Suprapubic skin (tissue), 4 donors: ENCODE measurements at places on chromosomes 11 and 22.

- no peak for DNase-seq
Measured at GRCh38 chr22:45179276-45180049, 15.7 kb downstream of the NUP50 start.

DNA sequence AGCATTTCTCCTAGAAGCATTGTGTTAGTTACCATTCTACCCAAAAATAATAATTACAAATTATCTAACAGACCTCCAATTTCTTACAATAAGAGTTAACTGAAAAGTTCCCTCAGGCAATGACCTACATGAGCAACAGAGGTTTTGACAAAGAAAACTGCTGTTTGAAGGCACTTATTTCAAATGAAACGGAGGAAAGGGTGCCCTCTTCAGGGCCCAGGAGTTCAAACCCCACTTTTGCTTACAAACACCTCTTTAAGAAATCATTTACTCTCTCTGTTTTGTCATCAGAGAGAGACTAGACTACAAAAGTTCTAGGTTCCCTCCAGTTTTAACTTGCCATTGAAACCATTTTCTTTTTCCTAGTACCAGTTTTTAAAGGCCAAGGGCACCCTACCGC, 56.7 kb downstream of the AMBRA1 start:
- DNase-seq: no peak

- no peak for DNase-seq
Measured at GRCh38 chr11:117044287-117045035, 53.8 kb downstream of the SIK3 start.

DNA sequence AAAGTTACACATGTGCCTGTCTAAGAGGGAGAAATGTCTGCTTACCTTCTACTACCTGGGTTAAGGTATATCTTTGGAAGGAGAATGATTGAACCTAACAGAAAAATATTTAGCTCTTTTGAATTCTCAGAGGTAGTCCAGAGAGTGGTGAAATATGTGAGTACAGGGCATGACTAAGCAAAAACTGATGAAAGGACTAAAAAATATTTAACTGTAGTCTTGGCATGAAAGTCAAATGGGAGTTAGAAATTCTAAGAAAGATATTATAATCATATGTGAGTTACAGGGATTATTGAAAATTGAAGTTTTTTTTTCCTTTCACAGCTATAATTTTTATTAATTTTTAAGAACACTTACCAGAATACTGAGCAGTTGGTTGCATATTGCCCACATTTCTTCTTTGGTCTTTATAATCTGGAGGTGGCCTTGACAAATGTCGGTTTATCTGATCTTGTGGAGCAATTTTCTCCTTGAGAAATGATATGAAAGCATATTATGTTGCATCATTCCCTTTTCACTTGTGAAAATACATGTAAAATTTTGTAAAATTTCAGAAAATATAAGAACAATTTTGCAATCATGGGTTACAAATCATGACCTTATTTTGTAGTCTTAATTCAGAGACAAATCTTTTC, 61.4 kb upstream of the MTMR2 start:
- DNase-seq: no peak

DNA sequence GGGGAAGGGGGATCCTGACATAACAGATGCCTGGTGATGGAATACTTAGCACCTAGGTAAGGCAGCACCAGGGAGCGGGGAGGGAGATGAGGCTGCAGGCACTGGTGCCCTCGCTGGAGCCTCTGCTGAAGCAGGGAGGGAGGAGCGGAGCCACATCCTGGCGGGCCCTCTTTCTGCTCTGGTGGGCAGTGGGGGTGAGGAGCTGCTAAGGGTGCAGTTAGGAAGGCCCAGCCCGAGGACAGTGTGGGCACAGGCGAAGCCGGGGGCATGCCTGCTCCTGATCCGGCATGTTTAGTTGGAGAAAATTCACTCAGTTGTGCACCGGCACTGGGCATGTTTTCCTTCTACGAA, 83.9 kb downstream of the MED15 start:
- no peak for DNase-seq

GRCh38 chr11:132556316-132556715, 976.0 kb downstream of the OPCML start:
- no peak for DNase-seq

DNA sequence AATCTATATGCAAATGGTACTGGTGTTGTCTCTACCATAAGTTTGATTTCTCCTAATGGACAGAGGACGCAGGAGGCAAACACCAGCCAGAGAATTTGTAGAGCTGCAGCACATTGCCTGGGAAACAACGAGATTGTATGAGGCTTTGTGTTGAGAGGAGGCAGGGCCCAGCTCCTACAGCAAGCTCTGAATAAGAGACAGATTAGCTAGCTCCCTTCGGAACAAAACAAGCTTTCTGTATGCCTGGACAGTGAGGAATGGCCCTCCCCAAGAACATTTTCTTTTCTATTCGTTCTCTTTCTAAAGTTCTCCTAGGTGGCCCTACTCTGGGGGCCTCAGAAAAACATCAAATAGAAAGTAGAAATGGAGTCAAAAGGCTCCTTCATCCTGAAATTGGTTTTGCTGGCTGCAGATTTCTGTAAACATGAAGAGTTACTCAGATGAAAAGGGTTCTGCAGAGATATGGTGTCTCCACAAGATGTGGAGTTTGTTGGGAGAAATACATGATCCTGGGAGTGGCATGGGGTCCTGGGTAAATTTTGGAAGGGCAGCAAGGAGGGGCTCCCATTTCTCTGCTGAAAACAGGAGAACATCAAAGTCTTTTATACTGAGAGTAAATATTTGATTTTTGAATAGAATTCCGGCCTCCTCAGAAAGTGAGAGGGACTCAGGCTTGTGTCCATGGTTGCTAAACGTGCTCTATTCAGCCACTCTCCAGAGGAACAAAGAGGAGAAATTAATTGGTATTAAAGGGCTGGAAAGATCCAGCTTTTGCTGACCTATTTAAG, 6.8 kb upstream of the HEPACAM start:
- no peak for DNase-seq

GRCh38 chr22:37194750-37195149, 6.7 kb upstream of the C1QTNF6 start:
- no peak for DNase-seq
